ENCODE measurements at places on chromosomes 4 and X. TPM values are rescaled to one million over a fixed set of nuclear protein-coding genes. Genes with fewer than 3 reads are reported as not detected.

CENPI gene
- total RNA-seq: 2.5 TPM

GRCh38 chr4:99945718-99946355 is 581 bp downstream of the DNAJB14 start:
- ATAC-seq: no peak

GRCh38 chr4:2352171-2352570 is 66.3 kb downstream of the ZFYVE28 start:
- no peak for ATAC-seq

DNA sequence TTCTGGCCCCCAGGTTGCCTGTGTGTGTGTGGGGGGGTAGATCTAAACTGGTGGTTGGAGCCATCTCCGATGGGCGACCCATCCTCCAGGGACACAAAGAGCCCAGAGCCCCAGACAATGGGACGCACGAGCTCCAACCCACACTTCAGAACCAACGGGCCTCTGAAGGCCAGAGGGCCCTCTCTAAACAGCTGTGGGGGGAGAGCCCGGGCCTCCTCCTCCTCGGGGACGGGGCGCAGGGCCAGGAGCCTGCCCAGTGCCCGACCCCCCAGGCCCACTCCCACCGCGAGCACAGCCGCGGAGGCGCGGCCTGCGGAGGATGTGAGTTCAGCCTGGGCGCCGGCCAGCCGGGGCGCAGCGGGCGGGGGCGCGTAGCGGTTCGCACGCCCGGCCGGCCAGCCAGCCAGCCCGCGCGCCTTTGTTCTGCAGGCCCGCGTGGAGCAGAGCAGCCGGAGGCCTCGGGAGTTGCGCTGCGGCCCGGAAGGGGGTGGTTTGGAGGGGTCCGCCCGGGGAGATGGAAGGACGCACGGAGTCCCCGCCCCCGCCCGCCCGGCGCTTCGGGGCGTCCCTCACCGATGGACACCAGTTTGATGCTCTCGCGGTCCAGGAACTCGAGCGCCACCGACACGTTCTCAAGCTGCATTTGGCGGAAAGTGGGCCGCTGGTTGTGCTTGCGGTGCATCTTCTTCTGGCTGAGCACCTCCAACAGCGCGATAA is 4.0 kb downstream of the FLNA start:
- no peak for ATAC-seq

- no peak for ATAC-seq
These were observed 9.2 kb downstream of the PWWP3B start for GRCh38 chrX:106177106-106177981.

GRCh38 chr4:55854129-55854528 is 681 bp downstream of the EXOC1 start:
- no peak for ATAC-seq

DNA sequence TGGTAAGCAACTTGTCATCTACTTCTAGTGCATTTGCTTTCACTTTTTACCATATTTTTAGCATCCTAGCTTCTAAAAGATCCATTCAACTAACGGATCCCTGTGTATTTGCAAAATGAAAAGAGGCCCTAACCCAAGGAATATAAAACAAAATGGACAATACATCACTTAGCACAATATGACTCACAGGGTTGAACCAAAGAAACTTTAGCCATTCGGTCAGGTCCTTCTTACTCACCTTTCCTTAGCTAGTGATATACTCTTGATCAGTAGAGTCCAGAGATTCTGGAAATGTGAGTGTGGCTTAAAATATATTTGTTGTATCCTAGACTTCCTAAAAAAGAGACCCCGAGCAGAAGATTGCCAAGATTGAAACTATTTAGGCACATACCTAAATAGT is 19.5 kb downstream of the TMPRSS11E start:
- ATAC-seq: no peak

GRCh38 chrX:125089761-125090445 is 229.8 kb upstream of the TEX13C start:
- no peak for ATAC-seq

DNA sequence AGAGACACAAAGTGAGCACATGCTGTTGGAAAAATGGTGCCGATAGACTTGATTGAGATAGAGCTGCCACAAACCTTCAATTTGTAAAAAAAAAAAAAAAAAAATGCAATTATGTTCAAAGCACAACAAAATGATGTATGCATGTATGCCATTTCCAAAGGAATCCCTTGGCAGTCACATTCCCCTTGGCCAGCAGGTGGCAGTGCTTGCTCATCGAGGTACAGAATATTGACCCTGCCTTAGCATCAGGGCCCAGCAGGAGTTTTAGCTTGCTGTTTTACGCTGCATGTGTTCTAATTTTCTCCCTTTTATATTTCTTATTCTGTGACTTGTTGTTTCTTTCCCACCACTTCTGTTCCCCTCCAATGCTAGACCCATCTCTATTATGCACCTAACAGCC is 34.5 kb upstream of the CYBB start:
- peak; percentile 61 for ATAC-seq

DNA sequence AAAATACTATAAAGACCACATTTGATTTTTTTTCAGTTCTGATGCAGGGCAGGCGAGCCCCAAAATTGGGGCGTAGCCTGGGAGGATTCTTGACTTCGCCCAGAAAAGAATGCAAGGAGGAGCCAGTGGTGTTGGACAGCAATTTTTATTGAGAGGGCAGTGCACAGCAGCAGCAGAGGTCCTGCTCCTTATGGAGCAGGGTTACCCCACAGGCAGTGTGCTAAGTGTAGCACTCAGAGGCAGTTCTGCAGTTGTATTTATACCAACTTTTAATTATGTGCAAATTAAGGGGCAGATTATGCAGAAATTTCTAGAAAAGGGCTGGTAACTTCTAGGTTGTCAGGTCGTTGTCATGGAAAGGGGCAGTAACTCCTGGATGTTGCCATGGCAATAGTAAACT is 69.9 kb downstream of the GASK1B start:
- no peak for ATAC-seq

- no peak for ATAC-seq
These were observed 62.3 kb upstream of the ADRA2C start for GRCh38 chr4:3703677-3704521.

DNA sequence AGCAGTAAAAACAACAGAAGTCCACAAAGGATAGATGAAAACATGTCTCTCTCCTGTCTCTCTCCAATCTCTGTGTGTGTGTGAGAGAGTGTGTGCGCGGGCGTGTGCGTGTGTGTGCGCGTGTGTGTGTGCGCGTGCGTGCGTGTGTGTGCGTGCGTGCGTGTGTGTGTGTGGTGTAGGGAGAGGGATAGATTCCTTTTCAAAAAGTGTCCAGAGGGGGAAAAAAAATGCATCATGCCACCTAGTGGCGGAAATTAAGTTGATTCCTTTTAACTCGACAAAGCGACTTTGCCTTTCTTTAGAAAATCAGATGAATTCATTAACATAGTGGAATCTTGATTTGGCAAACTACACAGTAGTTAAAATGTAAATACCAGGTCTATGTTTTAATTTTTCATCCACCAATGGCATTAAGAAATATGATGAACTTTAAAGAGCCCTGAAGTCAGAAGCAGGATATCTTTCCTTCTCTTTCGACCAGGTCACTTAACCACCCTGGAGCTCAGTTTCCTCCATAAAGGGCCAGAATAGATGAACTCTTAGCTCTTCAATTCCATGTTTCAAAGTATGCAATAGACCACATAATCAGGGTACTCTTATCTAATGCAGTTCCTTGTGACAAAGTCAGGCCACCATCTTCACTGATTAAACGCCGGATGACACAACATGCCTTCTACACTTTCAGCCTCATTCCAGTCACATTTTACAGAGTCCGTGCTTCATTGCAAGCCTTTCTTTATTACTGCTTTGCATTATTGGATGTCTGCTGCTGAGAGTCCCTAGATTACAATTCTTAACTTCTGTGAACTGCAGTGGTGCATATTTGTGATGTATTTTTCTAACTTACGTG is 162.8 kb downstream of the FBXO8 start:
- ATAC-seq: peak; percentile 62

DNA sequence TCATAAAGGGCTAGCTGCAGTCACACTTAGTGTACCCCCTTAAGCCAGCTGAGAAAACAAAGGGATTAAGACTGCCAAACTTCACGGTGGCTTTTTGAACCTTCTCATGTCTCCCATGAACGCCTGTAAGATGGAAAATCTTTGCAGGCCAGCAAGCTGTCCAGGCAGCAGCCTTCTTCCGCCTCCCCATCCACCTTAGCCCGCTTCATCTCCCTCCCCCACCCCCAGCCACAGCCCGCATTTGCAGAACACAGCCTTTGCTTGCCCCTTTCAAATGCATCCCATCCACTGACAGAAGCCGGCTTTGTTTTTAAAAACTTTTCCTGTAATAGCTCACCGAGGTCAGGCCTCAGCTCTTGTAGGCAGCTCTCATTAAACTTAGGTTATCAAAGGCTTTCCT is 113.8 kb upstream of the FAM9B start:
- no peak for ATAC-seq

PRKG2 gene
- total RNA-seq: 15.6 TPM
